ENCODE measurements at places on chromosomes 3 and 15. TPM values are rescaled to one million over a fixed set of nuclear protein-coding genes. Genes with fewer than 3 reads are reported as not detected.

Gene TGFBR2
- 5.3 TPM for total RNA-seq

Gene RASGRP1
- 31.0 TPM for total RNA-seq

Gene HEG1
- total RNA-seq = 20.0 TPM

Gene SEMA6D
- total RNA-seq = 85.1 TPM

Gene PLSCR2
- not detected for total RNA-seq

Gene XYLB
- total RNA-seq = 10.3 TPM

Gene ELP6
- total RNA-seq = 31.6 TPM

Gene FBXW12
- total RNA-seq = 2.8 TPM

Gene MCF2L2
- total RNA-seq = 57.3 TPM

Gene HYPK
- 11.0 TPM for total RNA-seq

Gene TMEM207
- total RNA-seq = not detected

Gene C2CD4A
- not detected for total RNA-seq

Gene SPSB4
- total RNA-seq = 19.1 TPM

Gene OIP5
- total RNA-seq = 3.4 TPM

Gene GRK7
- total RNA-seq = 0.31 TPM

All from parietal lobe (tissue), 2 donors.